ENCODE measurements at places on chromosomes 6 and 20.
A peak's percentile ranks its signal among the peaks of the same experiment; 100 is the strongest.

DNA sequence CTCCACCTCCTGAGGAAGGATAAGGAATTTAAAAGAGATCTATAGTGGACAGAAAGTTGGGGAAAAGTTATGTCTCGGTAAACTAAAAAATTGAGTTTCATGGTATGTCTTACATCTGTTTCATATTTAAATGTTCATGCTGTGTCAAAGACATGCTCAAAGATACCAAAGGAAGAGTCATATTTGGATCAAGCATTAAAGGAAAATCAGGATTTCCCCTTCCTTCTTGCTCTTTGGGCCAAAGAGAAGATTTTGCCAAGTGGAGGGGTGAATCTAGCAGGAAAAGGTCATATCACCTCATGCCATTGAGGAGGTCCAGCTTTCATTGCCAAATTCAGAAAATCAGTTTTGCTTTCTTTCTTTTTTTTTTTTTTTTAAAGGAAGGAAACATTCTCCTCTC lies 192.4 kb downstream of the OGFRL1 start:
- no peak for DNase-seq

GRCh38 chr6:163369628-163370365 lies 44.7 kb upstream of the QKI start:
- DNase-seq, result no peak

- DNase-seq, result no peak
Observed at GRCh38 chr6:148716811-148717210, 30.0 kb upstream of the UST start.

DNA sequence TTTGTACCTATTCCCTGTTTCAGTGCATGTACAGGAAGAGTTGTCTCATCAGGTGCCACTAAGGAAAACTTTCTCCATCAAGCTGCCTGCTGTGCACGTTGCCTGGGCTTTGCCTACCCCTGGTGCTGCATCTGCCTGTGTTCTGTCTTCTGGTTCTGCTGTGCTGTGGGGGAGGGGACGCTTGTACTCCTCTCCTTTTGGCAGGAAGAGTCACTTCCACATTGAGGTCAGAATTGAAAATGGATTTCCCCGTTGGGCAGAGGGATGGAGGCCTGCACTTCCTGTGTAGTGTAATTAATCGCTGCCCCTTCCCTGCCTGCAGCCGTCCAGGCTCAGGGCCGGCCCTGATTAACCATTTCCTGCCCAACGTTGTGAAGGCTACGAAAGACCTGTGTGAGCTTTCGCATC lies 153.3 kb downstream of the SCML4 start:
- peak; percentile 58 for DNase-seq

GRCh38 chr6:67863346-67863745 lies 771.7 kb upstream of the ADGRB3 start:
- no peak for DNase-seq

DNA sequence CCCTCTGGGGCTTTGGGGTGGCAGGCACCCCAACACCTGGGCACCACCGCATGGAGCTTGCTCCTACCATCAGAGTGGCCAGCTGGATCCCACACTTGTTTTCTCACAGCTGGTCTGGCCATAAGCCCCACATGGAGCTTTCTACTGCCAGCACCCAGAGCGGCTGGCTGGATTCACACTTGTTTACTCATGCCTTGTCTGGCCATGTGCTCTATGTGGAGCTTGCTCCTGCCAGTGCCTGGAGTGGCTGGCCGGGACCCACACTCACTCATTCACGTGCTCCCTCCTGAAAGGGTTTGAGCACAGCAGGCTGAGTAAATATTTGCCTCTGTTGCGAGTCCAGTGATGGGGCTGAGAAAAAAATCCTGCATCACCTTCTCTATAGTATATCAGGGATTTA lies 487.0 kb downstream of the CD109 start:
- no peak for DNase-seq

- DNase-seq, result no peak
Observed at GRCh38 chr20:10541668-10542411, 106.7 kb downstream of the SLX4IP start.

- DNase-seq, result no peak
Observed at GRCh38 chr6:37516920-37517405, 17.3 kb upstream of the CCDC167 start.

DNA sequence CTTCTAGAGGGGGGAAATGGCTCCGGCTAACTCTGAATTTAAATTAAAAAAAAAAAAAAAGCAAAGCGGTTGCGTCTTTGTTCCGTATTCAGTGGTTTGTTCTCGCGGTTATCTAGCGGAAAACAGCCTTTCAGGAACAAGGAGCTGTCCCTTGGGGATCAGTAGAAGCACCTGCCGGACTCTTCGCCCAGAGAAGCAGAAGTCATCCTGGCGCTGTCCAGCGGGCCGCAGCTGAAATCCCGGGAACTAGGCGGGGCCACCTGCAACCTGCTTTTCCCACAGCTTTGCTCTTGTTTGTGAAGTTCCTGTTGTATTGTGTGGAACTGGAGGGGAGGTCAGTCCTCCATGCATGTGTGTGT lies 43.9 kb upstream of the GJE1 start:
- DNase-seq, result no peak

GRCh38 chr6:12271997-12272396 lies 18.2 kb upstream of the EDN1 start:
- no peak for DNase-seq

GRCh38 chr6:29828471-29828797 lies 809 bp downstream of the HLA-G start:
- DNase-seq, result no peak

DNA sequence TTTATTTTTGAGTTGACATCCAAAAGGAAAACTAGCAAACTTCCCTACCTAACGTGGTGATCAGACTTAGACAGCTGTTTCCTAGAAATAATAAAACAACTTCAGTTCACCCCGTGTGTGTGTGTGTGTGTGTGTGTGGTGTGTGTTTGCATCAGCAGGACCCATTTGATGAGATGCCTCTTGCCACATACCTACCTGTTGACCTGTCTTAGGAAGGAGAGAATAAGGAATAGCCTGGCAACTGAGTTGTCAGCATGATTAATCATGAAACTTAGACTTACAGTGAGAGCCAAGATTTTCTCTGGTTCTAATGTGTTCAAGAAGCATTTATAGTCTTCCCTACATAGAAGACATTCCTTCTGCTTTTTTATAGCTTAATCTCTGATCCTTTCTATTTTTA lies 16.1 kb upstream of the PBOV1 start:
- no peak for DNase-seq

DNA sequence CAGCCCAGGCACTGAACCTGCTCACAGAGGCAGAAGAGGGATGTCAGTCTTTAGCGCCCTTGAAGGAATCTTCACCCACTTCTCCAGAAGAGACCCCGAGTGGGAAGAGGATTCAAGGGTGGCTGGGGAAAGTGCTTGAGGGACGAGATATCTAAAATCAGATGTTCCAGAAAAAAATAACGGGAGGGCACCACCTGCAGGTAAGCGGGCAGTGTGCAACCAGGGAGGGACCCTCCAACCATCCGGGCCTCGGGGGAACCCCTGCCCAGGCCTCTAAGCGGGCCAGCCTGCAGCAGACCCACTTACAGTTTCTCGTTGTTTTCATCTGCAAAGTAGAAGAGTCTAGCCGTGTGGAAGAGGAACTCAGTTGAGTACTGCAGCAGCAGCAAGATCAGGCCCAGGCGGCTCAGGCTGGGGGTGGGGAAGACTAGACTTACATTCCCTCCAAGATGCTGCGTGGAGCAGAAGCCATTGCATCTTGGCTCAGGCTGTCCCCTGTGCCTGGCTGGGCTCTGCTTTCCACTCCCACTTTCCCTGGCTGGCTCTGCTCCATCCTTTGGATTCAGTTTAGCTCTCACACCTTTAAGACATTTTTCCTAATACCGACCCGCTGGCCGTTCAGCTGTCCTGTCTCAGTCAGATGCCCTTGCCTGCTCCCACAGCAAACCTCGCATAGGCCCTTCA lies 71.0 kb downstream of the TRAM2 start:
- DNase-seq, result no peak

DNA sequence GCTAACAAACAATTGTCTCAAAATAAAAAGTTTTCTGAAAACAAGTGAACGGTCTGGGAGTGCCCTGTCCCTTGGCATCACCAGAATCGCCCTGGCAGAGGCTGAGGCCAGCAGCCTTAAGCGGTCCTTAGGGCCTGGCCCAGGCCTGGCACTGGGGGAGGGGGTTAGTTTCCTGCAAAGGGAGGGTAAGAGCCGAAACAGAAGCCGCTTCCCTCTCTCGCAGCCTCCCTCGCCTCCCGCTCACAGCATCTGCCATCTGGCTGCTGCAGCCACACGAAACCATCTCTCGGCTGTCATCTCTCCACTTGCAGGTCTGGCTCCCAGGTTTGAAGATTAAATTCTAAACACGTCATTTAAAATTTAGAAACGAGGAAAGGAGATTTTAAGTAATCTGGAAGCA lies 31.5 kb downstream of the PMEPA1 start:
- DNase-seq, result no peak

- no peak for DNase-seq
Observed at GRCh38 chr20:18321976-18322950, 33.9 kb downstream of the ZNF133 start.

DNA sequence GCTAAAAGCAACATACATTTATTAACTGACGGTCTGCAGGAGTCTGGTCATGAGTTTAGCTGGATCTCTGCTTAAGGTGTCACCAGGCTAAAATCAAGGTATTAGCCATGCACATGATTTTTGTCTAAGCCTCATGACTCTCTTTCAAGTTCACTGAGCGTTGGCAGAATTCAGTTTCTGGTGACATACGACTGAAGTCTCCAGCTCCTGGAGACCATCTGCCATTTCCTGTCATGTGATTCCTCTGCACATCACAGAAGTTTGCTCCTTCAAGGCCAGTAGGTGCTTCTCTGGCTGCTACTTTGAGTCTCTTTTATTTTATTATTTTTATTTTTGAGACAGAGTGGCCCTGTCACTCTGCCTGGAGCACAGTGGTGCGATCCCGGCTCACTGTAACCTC lies 148.4 kb upstream of the EYA4 start:
- no peak for DNase-seq

DNA sequence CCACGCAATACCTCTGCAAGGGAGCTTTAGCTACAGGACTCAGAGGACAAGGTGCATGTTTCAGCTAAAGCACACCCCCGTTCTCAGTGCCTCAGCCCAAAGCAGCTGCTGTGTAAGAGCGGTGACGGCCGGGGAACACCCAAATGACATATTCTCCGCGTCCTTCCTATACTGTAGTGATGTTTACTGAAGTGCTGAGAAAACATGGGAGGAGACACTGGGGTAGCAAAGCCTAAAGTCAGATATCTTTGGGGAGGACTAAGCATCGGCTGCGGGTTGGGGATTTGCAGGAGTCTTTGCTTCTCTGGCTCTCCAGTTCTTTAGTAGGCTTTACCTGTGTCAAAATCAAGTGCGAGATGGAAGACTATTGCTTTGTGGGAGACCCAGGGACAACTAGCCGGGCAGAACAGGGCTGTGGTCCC lies 1.7 kb downstream of the SLC22A23 start:
- no peak for DNase-seq

DNA sequence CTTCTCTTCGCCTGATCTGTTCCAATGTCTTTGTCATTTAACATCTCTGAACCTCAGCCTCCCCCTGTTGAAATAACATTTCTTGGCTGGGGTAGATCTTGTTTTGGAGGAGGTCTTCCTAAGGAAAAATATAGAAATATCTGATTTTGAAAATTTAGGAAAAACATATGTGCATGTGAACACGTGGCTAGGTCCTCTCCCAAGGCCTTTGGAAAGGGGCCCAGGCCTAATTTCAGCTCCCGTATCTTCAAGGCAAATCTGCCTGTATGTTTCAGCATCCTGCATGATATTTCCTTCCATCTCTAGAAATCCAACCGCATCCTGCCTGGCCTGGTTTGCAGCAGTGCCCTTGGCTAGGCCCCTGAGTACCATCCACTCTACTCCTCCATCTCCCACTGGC lies 261.2 kb downstream of the PHACTR1 start:
- DNase-seq, result peak; percentile 82

GRCh38 chr20:50868509-50869495 lies 62.4 kb downstream of the ADNP start:
- DNase-seq, result no peak

GRCh38 chr20:24185791-24186190 lies 197.2 kb upstream of the GGTLC1 start:
- no peak for DNase-seq

Data from skin of body (tissue), 3 donors.